ENCODE measurements at places on chromosomes 1 and 21. TPM values are rescaled to one million over a fixed set of nuclear protein-coding genes. Genes with fewer than 3 reads are reported as not detected.

DNA sequence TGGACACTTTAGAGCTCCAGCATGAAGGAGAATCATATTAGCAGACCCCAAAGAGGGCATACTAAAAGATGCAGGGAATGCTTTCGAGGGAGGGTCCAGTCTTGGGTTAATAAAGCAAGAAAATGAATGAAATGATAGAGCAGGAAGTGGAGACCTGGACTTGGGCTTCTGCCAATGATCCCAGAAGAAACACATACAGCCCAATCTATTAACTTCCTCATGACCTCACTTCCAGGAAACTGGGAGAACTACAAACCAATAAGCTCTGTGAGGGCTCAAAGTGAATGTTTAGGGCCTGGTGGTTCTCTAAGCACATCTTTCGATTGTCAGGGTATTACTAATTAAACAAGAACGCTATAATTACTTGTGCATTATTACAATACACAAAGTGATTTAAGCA lies 53.6 kb upstream of the SSX2IP start:
- no peaks in the 10 kb centered on the region for H3K27me3 ChIP-seq
- peaks cover 7% of the 10 kb centered on the region for H3K4me1 ChIP-seq
- no peak for DNase-seq
- H3K4me3 ChIP-seq = no peak overlapping the region

- peak; percentile 41 for DNase-seq
- H3K27ac ChIP-seq = no peak overlapping the region
- peaks cover 11% of the 10 kb centered on the region for H3K4me1 ChIP-seq
- no peak overlapping the region for H3K4me3 ChIP-seq
- peaks cover 14% of the 10 kb centered on the region for H3K27me3 ChIP-seq
- H3K36me3 ChIP-seq = no peaks in the 10 kb centered on the region
These were observed 14.4 kb upstream of the CAMTA1 start for GRCh38 chr1:6770751-6771440.

DNA sequence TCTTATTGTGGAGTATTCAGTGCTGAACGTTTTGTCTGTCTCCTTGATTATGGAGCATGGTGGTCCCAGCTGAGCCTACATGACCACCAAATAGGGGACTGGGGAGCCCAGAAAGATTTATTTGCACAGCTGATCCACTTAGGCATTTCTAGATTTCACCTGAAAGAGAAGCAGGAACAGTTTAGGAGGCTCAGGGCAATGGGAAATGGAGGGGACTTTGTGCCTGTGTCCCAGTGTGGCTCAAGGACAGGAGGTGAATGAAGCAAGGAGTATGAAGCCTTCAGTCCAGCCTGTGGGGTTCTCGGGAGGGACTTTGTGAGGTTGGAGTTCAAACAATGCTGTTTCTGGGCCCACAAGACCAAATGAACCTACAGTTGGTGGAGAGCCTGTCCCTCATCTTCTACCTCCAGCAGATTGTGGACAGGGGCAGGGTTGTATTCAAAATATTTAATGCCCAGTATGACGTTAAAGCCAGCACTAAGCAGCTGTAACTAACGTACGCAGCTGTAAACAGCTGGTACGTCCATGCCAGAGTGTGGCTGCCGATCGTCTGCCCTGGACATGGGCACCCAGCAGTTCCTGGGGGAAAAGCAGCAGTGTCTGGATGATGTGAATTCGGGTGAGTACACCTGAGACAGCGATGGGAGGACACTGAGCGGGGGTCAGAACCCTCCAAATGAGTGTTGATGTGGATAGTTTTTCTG lies 164.9 kb upstream of the RAB4A start:
- no peak overlapping the region for H3K27ac ChIP-seq
- H3K4me1 ChIP-seq = peaks cover 48% of the 10 kb centered on the region
- no peaks in the 10 kb centered on the region for H3K27me3 ChIP-seq
- H3K4me3 ChIP-seq = no peak overlapping the region

DNA sequence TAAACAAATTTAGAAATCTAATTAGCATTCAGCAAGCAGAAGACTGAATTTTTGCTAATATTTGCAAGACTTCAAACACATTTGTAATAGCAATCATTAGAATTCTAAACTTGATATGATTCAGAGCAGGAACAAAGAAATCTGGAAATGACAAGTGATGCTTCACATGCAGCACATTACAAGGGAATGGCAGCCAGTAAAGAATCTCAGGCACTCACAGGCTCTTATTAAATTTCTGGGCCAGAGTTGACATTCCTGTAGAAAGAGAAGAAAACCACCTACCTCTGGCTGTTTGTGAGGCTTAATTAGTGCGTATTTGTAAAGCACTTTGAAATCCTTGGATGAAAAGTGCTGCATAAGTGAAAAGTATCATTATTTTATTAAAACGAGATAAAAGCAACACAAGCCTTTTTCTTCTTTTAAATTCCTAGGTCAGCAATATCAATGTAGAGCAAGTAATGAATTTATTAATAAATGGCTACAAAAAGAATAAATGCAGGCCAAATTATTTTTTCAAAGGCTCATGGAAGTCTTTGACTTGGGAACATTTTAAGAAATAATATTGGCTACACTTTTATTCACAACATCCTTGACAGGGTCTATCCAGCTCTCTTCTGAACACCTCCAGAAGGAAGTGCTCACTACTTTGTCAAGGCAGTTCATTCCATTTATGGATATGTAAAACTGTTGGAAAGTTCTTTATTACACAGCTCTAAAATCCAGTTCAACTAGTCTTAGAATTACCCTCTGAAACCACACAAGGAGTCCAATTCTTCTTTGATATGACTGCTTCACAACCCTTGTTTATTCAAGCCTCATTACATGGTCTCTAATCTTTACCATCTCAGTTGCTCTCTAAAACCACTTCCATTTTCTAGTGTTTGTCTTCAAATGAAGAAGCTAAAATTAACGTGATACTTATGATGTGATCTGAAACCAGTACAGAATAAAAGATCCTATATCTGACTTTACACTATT lies 32.1 kb upstream of the SCYL3 start:
- peak overlapping the region; percentile 80 for H3K27ac ChIP-seq
- H3K27me3 ChIP-seq = no peaks in the 10 kb centered on the region
- H3K4me1 ChIP-seq = peaks cover 35% of the 10 kb centered on the region
- no peaks in the 10 kb centered on the region for H3K36me3 ChIP-seq
- no peak overlapping the region for H3K4me3 ChIP-seq

- no peak overlapping the region for H3K27ac ChIP-seq
- no peaks in the 10 kb centered on the region for H3K27me3 ChIP-seq
- H3K4me1 ChIP-seq = peaks cover 20% of the 10 kb centered on the region
- no peak overlapping the region for H3K4me3 ChIP-seq
- H3K36me3 ChIP-seq = peaks cover 10% of the 10 kb centered on the region
These were observed 62.3 kb downstream of the COL18A1 start for GRCh38 chr21:45467221-45467779.

DNA sequence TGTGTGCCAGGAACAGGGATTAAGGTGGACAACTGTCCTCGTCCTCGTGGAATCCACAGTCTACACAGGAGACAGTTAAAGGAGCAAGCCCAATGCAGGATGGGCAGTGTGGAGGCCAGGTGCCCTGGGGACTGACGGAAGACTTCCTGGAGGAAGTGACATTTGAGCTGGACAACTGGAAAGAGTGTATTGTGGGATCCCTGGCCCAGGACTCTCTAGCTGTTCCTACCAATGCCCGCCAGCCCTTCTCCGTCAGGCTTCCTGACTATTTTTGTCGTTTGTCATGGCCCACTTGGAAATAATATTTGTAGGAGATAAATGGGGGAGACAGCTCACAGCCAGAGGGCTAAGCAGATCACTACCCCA lies 235.3 kb downstream of the TOMM20 start:
- no peak overlapping the region for H3K4me3 ChIP-seq
- no peaks in the 10 kb centered on the region for H3K27me3 ChIP-seq
- DNase-seq = no peak
- H3K36me3 ChIP-seq = no peaks in the 10 kb centered on the region
- no peak overlapping the region for H3K27ac ChIP-seq

- no peak overlapping the region for H3K4me3 ChIP-seq
- H3K4me1 ChIP-seq = peaks cover 7% of the 10 kb centered on the region
- H3K27ac ChIP-seq = no peak overlapping the region
- H3K27me3 ChIP-seq = no peaks in the 10 kb centered on the region
These were observed 748.6 kb upstream of the ADGRL2 start for GRCh38 chr1:81052162-81052561.

DNA sequence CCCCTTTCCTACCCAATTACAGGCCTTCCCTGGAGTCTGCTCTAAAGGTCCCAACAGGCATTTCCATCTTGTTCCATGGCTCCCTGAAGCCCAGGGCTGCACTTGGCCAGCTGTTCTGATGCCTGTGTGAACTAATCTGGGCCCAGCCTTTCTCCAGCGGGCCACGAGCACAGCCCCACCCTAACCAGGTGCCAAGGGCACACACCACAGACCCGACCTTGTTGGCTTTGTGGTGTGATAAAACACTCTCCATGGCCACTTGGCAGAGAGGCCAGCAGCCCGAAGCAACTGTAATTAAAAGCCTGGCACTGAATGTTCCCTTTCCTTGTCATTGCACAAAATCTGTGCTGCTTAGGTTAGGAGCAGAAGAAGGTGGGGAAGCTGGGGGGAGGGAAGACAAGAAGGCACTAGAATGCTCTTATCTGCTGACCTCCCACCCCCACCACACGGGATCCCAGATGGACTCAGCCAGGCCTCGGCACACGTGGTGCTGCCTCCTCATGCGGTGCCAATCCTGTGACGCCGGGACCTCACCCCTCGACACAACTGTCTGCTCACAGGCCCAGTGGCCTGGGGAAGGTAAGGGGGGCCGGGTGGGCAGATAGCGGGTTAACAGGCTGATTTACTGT lies 9.9 kb downstream of the HCRTR1 start:
- no peak for DNase-seq
- H3K27me3 ChIP-seq = no peaks in the 10 kb centered on the region
- peaks cover 35% of the 10 kb centered on the region for H3K4me1 ChIP-seq
- peaks cover 9% of the 10 kb centered on the region for H3K36me3 ChIP-seq
- peak overlapping the region; percentile 67 for H3K27ac ChIP-seq
- H3K4me3 ChIP-seq = no peak overlapping the region

DNA sequence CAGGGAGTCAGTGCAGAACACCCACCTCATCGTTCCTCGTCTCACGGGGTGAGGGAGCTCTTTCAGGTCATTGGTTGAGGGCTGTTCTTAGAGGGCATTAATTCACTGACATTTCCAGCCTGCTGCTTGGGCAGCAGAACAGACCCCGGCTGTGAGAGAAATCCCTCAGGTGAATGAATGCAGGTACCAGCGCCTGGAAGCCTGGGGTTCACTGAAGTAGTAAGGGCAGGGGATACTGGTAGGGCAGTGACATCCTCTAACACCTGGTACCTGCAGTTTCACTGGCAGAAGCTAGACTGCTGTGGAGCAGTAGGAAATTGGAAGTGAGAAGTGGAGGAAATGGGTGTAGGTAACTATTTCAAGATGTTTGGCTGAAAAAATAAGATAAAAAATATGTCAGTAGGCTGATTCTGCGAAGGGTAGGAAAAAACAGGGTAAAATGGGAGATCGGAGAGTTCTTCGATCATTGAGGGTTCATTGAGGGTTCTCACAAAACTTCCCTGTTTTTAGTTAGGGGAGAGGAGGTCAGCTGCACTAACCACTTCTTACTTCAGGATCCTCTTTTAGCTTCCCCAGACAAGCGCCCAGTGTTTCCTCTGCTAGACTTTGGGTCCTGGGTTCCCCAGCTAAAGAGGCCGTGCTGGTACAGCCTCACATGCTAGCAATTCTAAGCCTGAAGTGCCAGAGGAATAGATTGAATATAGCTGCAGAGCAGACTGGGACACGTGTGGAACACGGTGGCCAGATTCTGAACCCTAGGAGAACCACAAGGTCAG lies 55.2 kb downstream of the RNF220 start:
- no peak for DNase-seq
- no peak overlapping the region for H3K27ac ChIP-seq
- H3K4me1 ChIP-seq = no peaks in the 10 kb centered on the region
- no peaks in the 10 kb centered on the region for H3K36me3 ChIP-seq
- H3K4me3 ChIP-seq = no peak overlapping the region

- H3K27me3 ChIP-seq = no peaks in the 10 kb centered on the region
- no peaks in the 10 kb centered on the region for H3K4me1 ChIP-seq
- no peak for DNase-seq
- no peak overlapping the region for H3K4me3 ChIP-seq
These were observed 25.5 kb downstream of the TUFT1 start for GRCh38 chr1:151565502-151566189.

DNA sequence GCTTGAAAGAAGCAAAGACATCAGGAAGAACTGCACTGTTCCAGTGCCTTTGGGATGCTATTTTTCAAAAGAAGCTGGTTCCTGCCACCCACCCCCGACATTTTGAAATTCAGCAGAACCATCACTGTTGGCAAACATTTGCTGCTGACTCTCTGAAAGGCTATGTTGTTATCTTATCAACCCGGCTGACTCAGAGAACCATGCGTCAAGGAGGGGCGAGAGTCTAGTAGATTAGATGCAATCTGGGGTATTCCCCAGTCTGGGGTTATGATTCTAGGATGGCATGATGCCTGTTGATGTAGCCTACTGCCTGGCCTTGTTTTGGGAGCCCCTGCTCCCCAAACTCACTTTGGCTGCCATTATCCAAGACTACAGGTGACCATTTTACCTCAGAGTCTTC lies 267.8 kb upstream of the RUNX1 start:
- H3K27me3 ChIP-seq = no peaks in the 10 kb centered on the region
- H3K4me1 ChIP-seq = peaks cover 10% of the 10 kb centered on the region
- DNase-seq = no peak
- no peak overlapping the region for H3K4me3 ChIP-seq
- no peak overlapping the region for H3K27ac ChIP-seq

DNA sequence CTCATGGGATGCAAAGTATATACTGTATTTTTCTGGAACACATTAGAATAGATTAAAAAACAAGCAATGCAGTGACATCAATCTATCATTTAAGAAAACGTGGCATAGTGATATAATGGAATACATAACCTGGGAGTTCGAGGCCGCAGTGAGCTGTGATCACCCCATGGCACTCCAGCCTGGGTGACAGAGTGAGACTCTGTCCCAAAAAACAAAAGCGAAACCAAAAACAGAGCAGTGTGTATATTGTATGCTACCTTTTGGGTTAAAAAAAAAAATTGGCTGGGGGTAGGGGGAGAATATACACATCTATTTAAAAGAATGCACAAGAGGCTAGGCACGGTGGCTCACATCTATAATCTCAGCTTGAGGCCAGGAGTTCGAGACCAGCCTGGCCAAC lies 13.5 kb downstream of the SLC2A1 start:
- no peaks in the 10 kb centered on the region for H3K27me3 ChIP-seq
- DNase-seq = no peak
- H3K4me1 ChIP-seq = peaks cover 94% of the 10 kb centered on the region

- no peak overlapping the region for H3K4me3 ChIP-seq
- H3K27ac ChIP-seq = no peak overlapping the region
- H3K27me3 ChIP-seq = no peaks in the 10 kb centered on the region
These were observed 9.4 kb downstream of the OR2M2 start for GRCh38 chr1:248183996-248184395.

The ANGPTL1 gene
- total RNA-seq = 0.72 TPM

The BRINP3 gene
- 0.09 TPM for total RNA-seq

The IL22RA1 gene
- total RNA-seq = 0.11 TPM

The SIK1 gene
- 36.1 TPM for total RNA-seq

The GCSAML gene
- total RNA-seq = not detected

The CXADR gene
- 36.8 TPM for total RNA-seq

The CDA gene
- total RNA-seq = 0.64 TPM

Measured in mesothelial cell of epicardium (in vitro differentiated cells).